ENCODE measurements at places on chromosomes 1 and 21.

DNA sequence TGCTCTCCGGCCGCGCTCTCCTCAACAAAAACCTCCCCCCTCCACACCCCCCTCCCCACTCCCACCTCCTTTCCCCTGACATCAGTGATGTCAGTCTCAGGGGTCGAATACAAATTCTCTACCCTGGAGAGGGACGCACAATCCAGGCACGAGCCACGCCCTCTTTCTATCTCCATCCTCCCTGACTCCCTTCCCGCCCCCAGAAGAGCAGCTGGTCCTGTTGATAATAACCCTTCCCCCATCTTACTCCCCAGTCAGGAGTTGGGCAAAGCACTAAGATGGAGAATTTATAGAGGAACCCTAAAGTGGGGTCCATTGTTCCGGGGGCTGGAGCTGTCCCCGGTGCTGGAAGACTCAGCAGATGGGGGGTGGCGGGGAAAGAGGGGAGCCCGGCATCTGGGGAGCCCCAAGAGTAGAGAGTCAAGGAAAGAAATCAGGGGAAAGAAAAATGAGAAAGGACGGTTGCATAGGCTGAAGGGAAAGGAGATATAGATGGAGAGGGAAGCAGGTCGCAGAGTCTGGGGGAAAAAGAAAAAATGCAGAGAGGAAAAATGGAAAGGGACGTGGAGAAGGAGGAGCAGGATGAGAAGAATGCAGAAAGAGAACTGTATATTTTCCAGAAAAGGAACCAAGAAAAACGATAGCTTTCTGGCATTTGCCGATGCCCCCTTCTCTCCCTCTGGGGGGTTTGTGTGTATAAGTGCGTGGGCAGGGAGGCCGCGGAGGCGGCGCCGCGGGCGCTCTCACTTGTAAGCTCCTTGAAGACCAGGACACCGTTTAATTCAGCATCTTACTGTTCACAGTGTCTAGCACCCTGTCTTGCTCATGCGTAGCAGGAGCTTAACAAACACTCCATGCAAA lies at the start of gene CELF3:
CELF3 (minus strand) TSS at position 33 of the 861 bp plus-strand sequence. CDS start 783 bp downstream, outside the sequence.
- no peak for DNase-seq

- no peak for DNase-seq
These were observed 270.7 kb upstream of the CSF3R start for GRCh38 chr1:36753451-36753850.

- no peak for DNase-seq
These were observed 192.8 kb downstream of the HUNK start for GRCh38 chr21:32065654-32066053.

GRCh38 chr1:152774875-152775274 lies at the start of gene LCE1F:
Gene LCE1F, plus strand, starts transcription at chr1:152775140. Its CDS starts 1,232 bp downstream, at chr1:152776372.
- no peak for DNase-seq

Measured in omental fat pad (tissue), 4 donors.